ENCODE measurements at places on chromosomes 2 and 18.

- no peak for DNase-seq
Observed at GRCh38 chr2:28058791-28059190, 168.3 kb downstream of the BABAM2 start.

DNA sequence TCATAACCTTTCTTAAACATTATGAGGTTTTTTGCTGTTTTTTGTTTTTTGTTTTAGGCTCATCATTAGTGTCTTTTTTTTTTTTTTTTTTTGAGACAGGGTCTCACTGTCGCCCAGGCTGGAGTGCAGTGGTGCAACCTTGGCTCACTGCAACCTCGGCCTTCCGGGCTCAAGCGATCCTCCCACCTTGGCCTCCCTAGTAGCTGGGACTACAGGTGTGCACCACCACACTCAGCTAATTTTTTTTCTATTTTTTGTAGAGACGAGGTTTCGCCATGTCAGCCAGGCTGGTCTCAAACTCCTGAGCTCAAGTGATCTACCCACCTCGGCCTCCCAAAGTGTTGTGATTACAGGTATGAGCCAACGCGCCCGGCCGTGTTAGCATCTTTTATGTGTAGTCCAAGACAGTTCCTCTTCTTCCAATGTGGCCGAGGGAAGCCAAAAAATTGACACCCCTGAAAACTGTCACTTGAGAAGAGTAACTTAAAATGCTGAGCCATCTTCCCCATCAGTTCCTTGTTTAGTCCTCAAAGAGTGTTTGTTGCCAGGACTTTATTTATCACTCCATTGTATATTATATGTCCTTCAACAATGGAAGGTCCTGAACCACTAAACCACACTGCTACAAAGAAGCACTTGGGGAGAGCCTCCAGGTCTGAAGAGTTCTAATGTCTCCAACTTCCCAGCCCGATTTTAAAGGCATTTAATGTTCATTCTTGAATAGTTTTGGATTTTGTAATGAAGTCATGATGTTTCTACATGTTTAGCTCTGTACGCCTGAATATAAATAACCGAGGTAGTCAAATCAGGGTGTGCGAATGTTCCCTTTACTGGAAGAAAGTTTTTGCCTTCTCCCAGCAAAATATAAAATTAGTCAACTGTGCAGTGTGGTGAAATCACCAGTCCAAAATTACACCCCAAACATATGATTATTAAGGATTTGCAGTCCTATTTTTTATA is 26.4 kb downstream of the ZNF516 start:
- DNase-seq = no peak

DNA sequence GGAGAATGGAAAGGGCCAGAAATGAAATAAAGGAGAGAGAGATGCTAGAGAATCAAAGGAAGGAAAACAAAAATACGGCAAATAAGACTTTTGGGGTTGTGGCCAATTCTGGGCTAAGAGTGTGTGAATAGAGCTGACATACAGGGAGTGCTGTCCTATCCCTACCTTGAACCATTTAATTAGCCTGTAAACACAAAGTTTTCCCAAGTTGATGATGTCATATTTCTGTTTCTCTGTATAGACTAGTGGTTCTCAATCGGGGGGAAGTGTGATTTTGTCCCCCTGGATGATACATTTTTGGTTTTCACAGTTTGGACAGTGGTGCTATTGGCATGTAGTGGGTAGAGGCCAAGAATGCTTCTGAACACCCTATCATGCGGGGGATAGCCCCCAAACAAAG is 148.8 kb downstream of the ACTR3 start:
- DNase-seq = no peak

GRCh38 chr2:125041846-125042245 is 1016.8 kb downstream of the CNTNAP5 start:
- no peak for DNase-seq

DNA sequence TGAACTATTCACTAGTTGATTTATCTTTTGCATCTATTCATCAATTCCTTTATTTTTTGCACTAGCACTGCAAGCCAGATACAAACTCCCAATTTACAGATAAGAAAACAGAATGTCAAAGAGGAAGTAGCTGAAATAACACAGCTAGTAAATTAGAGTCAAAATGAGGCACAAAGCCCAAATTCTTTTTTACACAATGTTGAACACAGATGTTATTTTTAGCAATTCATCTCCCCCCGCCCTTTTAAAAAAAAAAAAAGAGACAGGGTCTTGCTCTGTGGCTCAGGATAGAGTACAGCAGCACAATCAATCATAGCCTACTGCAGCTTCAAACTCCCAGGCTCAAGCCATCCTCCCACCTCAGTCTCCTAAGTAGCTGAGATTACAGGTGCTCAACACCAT is 127.8 kb downstream of the CCBE1 start:
- DNase-seq = no peak

All from iPS-NIHi11 (cell line).